ENCODE measurements at places on chromosomes 13 and 19.

DNA sequence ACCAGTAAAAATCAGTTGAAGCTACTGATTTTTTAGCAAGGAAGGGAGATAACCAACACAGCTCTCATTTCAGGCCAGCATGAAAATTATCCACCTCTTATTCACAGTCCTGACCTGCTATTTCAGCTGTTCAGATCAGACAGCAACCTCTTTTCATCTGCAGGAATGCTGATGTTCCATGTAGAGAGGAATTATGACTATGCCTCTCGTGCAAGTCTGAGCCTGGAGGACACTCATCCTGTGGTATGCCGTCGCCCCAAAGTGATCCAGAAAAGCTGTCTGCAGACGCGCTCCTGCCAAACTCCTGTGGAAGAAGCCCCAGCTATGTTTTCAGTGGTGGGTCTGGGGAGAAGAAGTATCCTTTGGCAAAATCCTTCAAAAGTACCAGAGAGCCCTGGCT is 563.5 kb upstream of the SLITRK1 start:
- no peak for DNase-seq

- DNase-seq, result no peak
Observed at GRCh38 chr19:4057931-4058692, 8.6 kb downstream of the ZBTB7A start.

- DNase-seq, result no peak
Observed at GRCh38 chr19:31266196-31266595, 83.0 kb downstream of the TSHZ3 start.

DNA sequence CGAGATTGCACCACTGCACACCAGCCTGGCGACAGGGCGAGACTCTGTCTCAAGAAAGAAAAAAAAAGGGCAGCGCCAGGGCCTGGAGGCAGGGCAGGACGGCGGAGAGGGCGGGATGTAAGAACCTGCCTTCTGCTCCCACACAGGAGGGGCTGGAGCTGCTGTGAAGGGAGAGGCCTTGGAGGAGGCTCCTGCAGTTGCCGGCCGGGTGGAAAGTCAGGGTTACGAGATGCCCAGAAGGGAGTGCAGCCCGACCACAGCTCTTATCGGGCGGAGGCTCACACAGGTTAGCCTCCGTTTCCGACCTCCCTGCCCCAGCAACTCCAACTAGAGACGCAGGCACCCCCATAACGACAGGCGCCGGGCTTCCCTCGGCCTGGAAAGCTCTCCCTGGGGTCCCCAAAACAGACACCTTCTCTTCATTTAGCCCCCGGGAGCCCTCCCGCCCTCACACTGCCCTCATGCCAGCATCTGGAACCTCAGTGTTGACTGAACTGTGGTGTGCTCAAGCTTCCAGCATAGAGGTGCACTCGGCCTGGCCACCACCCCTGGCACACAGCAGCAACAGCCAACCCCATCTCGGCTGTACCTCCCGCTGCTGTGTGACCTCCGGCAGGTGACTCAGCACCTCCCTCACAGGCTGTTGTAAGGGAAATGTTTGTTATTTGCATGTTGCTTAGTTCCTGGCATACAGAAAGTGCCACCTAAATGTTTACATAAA is 1.4 kb downstream of the PLPP2 start:
- no peak for DNase-seq

DNA sequence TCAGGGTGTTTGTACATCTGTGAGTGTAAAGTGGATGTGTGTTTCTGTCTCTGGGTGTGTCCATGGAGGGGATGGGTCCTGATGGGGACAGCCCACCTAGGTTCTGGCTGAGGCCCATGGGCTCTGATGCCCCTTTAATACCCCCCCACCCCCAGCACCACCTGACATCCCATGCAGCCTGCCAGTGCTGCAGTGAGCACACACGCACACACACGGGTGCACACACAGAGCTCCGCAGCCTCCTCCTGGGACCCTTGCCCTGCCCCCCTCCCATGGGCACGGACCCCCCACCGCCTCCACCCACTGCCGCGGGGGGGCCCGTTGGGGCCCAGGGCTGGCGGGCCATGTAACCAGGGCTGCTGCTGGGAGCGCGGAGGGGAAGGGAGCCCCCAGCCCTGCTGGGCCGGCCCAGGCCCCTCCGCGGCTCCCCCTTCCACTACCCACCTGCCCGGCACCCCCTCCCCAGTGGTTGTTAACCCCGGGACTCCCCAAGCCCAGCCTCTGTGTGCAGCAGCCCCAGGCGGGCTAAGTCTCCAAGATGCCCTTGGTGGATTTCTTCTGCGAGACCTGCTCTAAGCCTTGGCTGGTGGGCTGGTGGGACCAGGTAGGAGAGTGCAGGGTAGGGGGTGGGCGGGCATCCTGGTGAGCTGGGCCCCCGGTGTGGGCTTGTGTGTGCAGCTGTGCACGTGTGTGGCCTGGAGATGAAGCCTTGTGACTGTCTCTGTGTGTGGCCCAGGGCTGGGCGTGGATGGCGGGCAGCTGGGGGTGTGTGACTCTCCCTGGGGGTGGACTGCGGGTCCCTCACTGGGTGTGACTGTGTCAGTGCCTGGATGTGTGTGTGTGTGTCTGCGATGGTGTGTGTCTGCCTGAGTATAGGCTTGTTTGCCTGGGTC is 32.6 kb downstream of the PDE4A start:
- no peak for DNase-seq

DNA sequence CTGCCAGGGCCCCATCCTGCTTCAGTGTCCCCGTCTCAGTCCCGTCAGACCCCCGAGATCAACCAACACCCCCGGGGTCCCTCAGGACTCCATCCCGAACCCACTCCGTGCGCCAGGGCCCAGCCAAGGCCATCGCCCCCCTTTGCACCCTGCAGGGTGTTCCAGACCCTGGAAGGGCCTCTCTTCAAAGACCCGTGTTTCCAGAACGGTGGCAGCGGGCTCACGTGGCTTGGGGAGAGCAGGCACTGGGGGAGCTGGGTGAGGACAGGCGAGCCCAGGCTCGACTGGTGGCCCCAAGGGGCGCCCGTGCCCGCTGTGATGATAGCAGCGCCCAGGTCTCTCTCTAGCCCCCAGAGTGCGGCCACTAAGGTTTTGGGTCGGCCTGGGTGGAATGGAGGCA is 1.4 kb downstream of the KASH5 start:
- no peak for DNase-seq

GRCh38 chr13:33119856-33120543 is 103.8 kb downstream of the KL start:
- DNase-seq, result no peak

- DNase-seq, result no peak
Observed at GRCh38 chr13:111844222-111844671, 222.7 kb upstream of the SOX1 start.
